Tracheal epithelial cell (primary cell): ENCODE measurements at places on chromosomes 2 and 18. TPM values are rescaled to one million over a fixed set of nuclear protein-coding genes. Genes with fewer than 3 reads are reported as not detected.

The BOK gene
- total RNA-seq: 27.5 and 48.2 TPM in 2 replicates

The MEIS1 gene
- total RNA-seq: 8.9 and 26.4 TPM in 2 replicates

The RFTN2 gene
- total RNA-seq: 0.21 TPM in 1 of 2 replicates, not detected in the other

The CD8B gene
- 0.24 TPM in 1 of 2 replicates, not detected in the other for total RNA-seq

The BOLL gene
- total RNA-seq: not detected in 2 replicates

The SGPP2 gene
- 25.2 and 31.6 TPM in 2 replicates for total RNA-seq

The RAX gene
- total RNA-seq: not detected in 2 replicates
